EH (cell line): ENCODE measurements at places on chromosomes 6 and 20.

DNA sequence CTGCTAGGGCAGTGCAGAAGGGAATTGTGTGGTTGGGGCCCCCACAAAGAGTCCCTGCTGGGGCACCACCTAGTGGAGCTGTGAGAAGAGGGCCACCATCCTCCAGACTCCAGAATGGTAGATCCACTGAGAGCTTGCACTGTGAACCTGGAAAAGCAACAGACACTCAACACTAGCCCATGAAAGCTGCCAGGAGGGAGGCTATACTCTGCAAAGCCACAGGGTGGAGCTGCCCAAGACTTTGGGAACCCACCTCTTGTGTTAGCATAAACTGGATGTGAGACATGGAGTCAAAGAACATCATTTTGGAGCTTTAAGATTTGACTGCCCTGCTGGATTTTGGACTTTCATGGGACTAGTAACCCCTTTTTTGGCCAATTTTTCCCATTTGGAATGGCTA lies 328.4 kb upstream of the KHDRBS2 start:
- DNase-seq: no peak

DNA sequence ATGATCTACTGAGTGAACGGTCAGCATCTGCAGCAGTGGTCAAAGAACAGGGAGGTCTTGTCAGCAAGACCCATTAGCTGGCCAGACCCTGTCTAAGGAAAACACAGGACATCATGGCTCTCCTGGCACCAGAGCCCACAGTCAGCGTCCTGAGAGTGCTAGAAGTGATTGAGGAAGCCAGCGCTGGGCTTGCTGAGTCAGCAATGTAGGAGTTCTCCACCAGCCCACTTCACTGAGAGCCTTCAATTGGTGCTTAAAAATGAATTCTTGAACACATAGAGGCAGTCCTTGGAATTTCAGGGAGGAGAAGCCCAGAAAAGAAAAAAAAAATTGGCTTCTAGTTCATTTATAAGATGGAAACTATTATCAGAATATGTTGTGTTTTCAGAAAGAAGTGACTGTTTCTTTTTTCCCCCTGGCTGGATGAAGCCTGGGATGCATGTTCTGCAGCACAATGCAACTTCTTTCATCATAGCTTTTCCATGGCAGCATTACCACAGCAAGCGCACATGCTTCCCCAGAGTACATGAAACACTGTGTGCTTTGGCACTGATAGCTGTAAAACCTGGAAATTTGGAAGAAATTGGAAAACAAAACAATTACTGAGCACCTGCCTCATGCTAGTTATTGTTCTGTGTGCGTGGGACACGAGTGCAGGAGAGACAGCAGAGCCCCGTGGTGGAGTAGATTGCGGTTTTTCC lies 899.9 kb downstream of the C6orf118 start:
- DNase-seq: no peak

- peak; percentile 53 for DNase-seq
Measured at GRCh38 chr20:16444057-16444777, 129.0 kb downstream of the KIF16B start.

- no peak for DNase-seq
Measured at GRCh38 chr20:45487231-45487635, 17.7 kb downstream of the WFDC2 start.

- no peak for DNase-seq
Measured at GRCh38 chr20:46159101-46159897, 41.2 kb downstream of the CD40 start.
